ENCODE measurements at places on chromosomes 7 and 10. TPM values are rescaled to one million over a fixed set of nuclear protein-coding genes. Genes with fewer than 3 reads are reported as not detected.

The PLEKHS1 gene
- 0.24 TPM for total RNA-seq

The EBLN1 gene
- not detected for total RNA-seq

The PRLHR gene
- not detected for total RNA-seq

The PCLO gene
- 0.32 TPM for total RNA-seq

The TAS2R5 gene
- 0.24 TPM for total RNA-seq

The PDCD11 gene
- 36.7 TPM for total RNA-seq

The CDK1 gene
- total RNA-seq, result 5.8 TPM

The EMX2 gene
- total RNA-seq, result 8.1 TPM

Measured in hair follicle dermal papilla cell (primary cell).